Ovary (tissue), 10 donors: ENCODE measurements at places on chromosomes 13 and 19.

DNA sequence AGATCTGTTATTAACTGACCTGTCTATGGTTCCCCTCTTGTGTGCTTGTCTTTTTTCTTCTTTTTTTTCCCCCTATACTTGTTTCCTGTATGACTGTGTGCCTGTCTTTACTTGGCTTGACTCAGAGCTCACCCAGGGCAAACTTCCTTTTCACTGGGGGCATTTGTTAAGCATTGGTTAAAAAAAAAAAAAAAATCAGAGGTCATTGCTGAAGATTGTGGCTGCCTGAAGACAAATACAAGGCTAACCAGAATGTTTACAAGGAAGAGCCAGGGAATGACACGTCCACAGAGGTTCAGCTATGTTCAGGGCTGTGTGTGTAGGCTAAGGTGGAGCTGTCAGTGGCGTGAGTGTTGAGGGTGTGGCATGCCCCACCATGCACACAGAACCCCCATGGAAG is 47.1 kb downstream of the LNX2 start:
- no peak overlapping the region for H3K27ac ChIP-seq
- H3K36me3 ChIP-seq, result no peaks in the 10 kb centered on the region
- no peak overlapping the region for H3K4me3 ChIP-seq
- no peaks in the 10 kb centered on the region for H3K27me3 ChIP-seq
- H3K4me1 ChIP-seq, result no peaks in the 10 kb centered on the region

GRCh38 chr13:37657134-37657533 is 58.6 kb upstream of the POSTN start:
- no peak overlapping the region for H3K4me3 ChIP-seq
- H3K36me3 ChIP-seq, result no peaks in the 10 kb centered on the region
- no peaks in the 10 kb centered on the region for H3K4me1 ChIP-seq
- no peaks in the 10 kb centered on the region for H3K27me3 ChIP-seq

DNA sequence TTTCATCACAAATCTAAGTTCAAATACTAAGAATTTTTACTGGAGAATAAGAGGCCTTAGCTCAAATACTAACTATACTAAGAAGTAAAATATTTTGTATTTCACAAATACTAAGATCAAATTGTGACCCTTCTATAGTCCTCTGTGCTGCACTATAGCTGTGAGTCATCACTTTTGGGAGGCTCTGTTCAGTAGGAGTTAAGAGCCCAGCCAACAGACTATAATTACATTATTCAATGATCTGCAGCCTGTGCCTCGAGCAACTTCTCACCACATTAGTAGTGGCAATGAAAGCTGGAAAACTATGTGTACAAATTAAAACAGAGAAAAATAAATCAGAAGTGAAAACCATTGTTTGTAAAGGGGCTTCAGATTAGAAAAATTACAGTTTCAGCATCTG is 147.3 kb upstream of the GPC6 start:
- no peaks in the 10 kb centered on the region for H3K27me3 ChIP-seq
- H3K27ac ChIP-seq, result no peak overlapping the region
- DNase-seq, result no peak
- H3K4me3 ChIP-seq, result no peak overlapping the region
- H3K36me3 ChIP-seq, result no peaks in the 10 kb centered on the region
- H3K4me1 ChIP-seq, result no peaks in the 10 kb centered on the region

- no peak overlapping the region for H3K4me3 ChIP-seq
- H3K36me3 ChIP-seq, result no peaks in the 10 kb centered on the region
- no peak for DNase-seq
Measured at GRCh38 chr13:48144413-48145035, 49.6 kb upstream of the MED4 start.

DNA sequence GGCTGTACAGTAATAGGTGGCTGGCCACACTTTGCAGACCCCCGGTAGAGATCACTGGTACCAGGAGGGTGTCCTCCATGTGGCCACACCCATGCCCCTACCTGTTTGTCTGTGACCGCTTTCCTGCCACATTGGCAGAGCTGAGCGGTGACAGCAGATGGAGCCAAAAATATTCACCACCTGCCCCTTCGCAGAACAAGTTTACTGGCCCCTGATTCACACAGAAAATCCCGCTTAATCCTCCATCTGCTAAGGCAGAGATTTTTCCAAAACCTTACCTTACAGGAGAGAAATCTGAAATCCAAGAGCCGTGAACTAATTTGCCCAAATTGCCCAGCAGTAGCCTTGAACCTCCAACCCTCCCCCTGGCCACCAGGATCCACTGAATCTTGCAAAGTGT is 52.1 kb downstream of the MYO9B start:
- no peaks in the 10 kb centered on the region for H3K27me3 ChIP-seq
- H3K4me3 ChIP-seq, result no peak overlapping the region
